Left ventricle myocardium superior (tissue), 1 donor: ENCODE measurements at places on chromosomes 2 and 18.

DNA sequence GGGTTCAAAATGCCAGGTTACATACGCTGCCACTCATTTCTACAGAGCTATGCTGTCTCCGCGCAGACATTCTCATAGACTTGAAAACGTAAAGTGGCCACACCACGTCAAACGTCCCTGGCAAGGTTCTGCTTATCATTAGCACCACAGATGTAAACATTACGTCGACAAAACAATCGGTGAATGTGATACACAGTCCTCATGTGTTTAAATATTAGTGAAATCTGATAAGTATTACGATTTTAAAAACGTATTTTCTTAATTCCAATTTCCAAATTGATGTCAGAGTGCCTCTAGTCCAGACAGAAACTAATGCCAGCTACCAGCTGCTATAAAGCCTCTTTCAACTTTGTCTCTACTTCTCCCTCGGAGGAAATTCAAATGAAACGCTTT lies 1.2 kb downstream of the STK17B start:
- no peak for DNase-seq

- DNase-seq, result no peak
Observed at GRCh38 chr2:235220331-235220730, 268.5 kb downstream of the SH3BP4 start.

GRCh38 chr2:233486778-233487552 lies 79.6 kb downstream of the USP40 start:
- DNase-seq, result no peak

GRCh38 chr2:108806371-108807113 lies 20.0 kb downstream of the CCDC138 start:
- no peak for DNase-seq

GRCh38 chr18:36323421-36323820 lies 25.9 kb downstream of the FHOD3 start:
- no peak for DNase-seq

GRCh38 chr2:130387804-130388203 lies 31.9 kb downstream of the PTPN18 start:
- peak; percentile 59 for DNase-seq

DNA sequence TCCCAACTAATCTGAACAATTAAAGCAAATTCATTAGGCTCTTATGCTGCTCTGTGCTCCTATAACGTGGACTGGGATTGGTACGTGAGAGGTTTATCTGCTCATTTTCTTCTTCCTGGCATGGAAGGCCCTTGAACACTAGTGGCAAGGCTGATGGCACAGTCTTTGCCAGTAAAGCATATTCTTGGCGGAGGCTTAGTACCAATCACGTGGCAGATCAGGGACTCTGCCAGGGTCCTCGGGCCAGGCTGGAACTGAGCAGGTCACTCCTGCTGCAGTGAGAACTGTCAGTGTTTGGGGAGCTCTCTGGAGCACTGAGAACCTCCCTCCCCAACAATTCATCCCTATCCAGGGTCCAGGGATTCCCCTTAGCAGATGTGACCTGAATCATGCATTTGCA lies 3.7 kb upstream of the ALPK2 start:
- DNase-seq, result peak; percentile 73

GRCh38 chr2:15768142-15768541 lies 172.2 kb upstream of the MYCN start:
- DNase-seq, result no peak

DNA sequence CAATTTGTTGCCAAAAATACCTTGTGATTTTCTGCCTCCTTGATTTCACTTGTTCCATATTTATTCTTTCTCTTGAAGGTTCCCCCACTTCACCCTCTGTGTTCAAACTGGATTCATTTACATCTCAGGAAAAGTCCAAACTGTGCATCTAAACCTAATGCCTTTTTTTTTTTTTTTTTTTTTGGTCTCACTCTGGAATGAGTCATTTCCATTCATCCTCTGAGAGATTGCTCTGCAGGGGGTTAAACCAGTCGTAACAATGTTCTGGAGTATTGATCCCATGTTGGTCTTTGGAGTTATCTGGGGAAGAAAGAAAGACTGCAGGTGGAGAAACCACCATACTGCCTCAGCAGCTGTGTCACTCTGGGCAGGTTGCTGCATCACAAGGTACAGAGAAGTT lies 119.7 kb downstream of the TACR1 start:
- no peak for DNase-seq

DNA sequence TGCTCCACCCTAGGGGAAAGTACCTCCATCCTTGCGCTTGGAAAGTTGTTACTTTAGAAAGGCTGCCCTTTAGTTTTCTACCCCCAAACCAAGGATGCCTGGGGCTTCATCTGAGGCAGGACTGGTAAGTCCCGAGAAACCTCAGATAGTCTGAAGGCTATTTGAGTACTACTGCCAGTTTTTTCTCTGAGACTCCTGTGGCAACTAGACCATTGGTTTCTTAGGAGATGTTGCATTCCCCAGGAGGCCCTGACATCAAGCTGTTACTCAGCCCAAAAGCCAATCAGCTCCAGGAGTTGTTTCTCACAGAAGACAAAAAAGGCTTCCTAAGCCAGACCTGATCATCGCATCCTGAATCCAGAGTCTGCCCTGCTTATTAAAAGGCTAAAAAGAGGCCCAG lies 67.2 kb downstream of the COLEC12 start:
- DNase-seq, result no peak

- DNase-seq, result no peak
Observed at GRCh38 chr2:199092419-199092818, 365.3 kb downstream of the SATB2 start.

DNA sequence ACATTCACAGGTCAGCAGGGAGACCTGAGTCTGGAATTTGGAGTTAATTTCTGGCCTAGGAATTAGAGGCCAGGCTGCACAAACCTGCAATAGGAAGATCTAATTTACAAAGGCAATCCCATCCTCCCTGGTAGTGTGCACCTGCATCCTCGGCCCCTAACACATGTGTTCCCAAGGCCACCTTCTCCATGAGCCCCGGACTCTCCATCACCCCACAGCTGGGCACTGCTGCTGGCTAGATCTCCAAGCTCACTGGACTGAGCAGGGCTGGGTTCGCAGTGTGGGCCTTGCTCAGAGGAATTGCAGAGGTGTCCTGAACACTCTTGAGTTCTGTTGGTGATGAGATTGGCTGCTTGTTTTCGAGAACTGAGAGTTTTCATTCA lies 162.6 kb upstream of the TWIST2 start:
- DNase-seq, result no peak

- DNase-seq, result no peak
Observed at GRCh38 chr2:150133623-150134022, 353.8 kb downstream of the RND3 start.
